Endothelial cell (in vitro differentiated cells): ENCODE measurements at places on chromosomes 2 and 18. TPM values are rescaled to one million over a fixed set of nuclear protein-coding genes. Genes with fewer than 3 reads are reported as not detected.

The TUBA4B gene
- total RNA-seq, result not detected

The IER3IP1 gene
- 16.0 TPM for total RNA-seq

The ZAP70 gene
- total RNA-seq, result 93.4 TPM

The TMEM169 gene
- 3.2 TPM for total RNA-seq

GRCh38 chr2:165837122-165837521, 43.1 kb upstream of the GALNT3 start:
- H3K4me3 ChIP-seq, result no peak overlapping the region
- no peak for DNase-seq
- no peaks in the 10 kb centered on the region for H3K4me1 ChIP-seq
- H3K27ac ChIP-seq, result no peak overlapping the region
- H3K36me3 ChIP-seq, result peaks cover 15% of the 10 kb centered on the region

- H3K27me3 ChIP-seq, result no peaks in the 10 kb centered on the region
- H3K4me3 ChIP-seq, result no peak overlapping the region
- no peaks in the 10 kb centered on the region for H3K36me3 ChIP-seq
- DNase-seq, result no peak
- no peak overlapping the region for H3K27ac ChIP-seq
Observed at GRCh38 chr2:190950566-190950991, 63.4 kb downstream of the STAT1 start.

DNA sequence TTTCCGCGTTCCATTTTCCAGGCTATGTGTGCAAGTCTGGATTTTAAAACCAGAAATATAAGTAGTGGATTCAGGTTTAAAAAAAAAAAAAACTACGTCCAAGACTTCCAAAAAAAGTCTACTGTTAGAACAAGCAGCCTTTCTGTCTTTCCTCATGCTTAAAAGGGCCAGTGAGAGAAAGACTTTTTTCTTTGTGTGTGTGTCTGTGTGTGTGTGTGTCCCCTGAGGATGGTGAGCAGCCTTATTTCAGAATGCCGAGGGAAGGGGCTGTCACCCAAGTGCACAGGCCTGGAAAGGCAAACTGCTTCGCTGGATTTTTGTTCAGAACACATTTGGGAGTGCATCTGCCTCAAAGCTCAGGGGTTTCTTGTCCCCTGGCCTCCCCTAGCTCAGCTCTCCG, 98.8 kb downstream of the ZBTB7C start:
- DNase-seq, result no peak
- H3K4me1 ChIP-seq, result no peaks in the 10 kb centered on the region
- H3K4me3 ChIP-seq, result no peak overlapping the region

- H3K27me3 ChIP-seq, result peaks cover 8% of the 10 kb centered on the region
- H3K36me3 ChIP-seq, result no peaks in the 10 kb centered on the region
- no peak overlapping the region for H3K4me3 ChIP-seq
- no peak for DNase-seq
- H3K27ac ChIP-seq, result no peak overlapping the region
Observed at GRCh38 chr2:20430035-20430434, 16.8 kb upstream of the RHOB start.

DNA sequence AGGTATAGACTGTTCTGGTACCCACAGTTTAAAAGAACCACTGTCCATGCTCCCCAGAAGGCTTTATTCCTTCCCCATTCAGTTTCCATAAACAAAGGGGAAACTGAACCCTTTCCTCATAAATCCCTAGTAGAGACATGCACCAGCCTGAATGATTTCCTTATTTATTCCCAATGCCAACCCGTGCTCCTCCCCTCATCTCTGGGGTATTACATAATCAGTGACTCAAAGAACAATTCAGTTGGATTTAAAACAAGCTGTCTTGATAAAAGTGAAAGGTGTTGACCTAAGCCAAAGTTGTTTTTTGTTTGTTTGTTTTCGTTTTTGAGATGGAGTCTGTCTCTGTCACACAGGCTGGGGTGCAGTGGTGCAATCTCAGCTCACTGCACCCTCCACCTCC, 418.5 kb upstream of the CNTNAP5 start:
- DNase-seq, result no peak
- H3K27ac ChIP-seq, result no peak overlapping the region
- H3K4me1 ChIP-seq, result no peaks in the 10 kb centered on the region
- no peak overlapping the region for H3K4me3 ChIP-seq

DNA sequence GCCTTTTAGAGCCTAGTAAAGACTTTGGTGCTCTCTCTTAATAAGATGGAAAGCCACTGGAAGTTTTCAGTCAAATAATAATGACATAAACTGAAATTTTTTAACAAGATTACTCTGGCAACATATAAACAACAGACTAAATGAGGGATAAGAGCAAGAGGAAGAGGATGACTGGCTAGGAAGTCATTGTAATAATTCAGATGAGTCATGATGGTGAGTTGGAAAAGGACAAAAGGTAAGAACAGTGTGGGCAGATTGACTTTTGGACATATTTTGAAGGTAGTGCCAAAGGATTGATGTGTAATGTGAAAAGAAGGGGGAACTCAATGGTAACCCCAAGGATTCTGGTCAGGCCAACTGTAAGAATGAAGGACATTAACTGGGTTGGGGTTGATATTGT, 310.3 kb downstream of the NOL4 start:
- no peak overlapping the region for H3K4me3 ChIP-seq
- no peaks in the 10 kb centered on the region for H3K27me3 ChIP-seq
- no peaks in the 10 kb centered on the region for H3K4me1 ChIP-seq
- no peak overlapping the region for H3K27ac ChIP-seq

GRCh38 chr2:238154570-238154969, 4.2 kb upstream of the ERFE start:
- no peak overlapping the region for H3K27ac ChIP-seq
- H3K36me3 ChIP-seq, result no peaks in the 10 kb centered on the region
- H3K4me3 ChIP-seq, result no peak overlapping the region
- DNase-seq, result no peak
- H3K27me3 ChIP-seq, result peaks cover 8% of the 10 kb centered on the region

- no peak overlapping the region for H3K27ac ChIP-seq
- H3K4me3 ChIP-seq, result no peak overlapping the region
- H3K4me1 ChIP-seq, result no peaks in the 10 kb centered on the region
Observed at GRCh38 chr2:176392249-176392648, 123.0 kb downstream of the MTX2 start.

DNA sequence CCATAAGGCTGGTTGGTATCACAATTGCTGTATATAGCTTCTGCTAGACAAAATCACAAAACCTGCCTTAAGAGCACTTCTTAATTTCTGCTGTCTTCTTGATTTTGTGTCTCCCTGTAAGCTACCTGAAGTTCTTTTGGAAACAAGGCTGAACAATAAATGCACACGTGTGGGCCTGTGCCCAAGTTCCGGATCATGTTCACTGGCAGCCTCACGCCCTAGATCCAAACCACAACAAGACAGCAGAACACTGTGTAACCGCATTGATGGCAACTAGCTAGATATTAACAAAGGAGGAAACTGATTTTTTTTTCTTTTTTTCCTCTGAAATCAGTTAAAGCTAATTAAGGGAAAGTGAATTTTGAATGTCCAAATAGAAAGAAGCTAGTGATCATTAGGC, 81.5 kb upstream of the LYPD6B start:
- no peaks in the 10 kb centered on the region for H3K4me1 ChIP-seq
- DNase-seq, result no peak
- peaks cover 5% of the 10 kb centered on the region for H3K27me3 ChIP-seq

- DNase-seq, result no peak
- peak overlapping the region; percentile 22 for H3K27ac ChIP-seq
- H3K27me3 ChIP-seq, result peaks cover 2% of the 10 kb centered on the region
Observed at GRCh38 chr18:22871809-22872525, 61.2 kb upstream of the RBBP8 start.

DNA sequence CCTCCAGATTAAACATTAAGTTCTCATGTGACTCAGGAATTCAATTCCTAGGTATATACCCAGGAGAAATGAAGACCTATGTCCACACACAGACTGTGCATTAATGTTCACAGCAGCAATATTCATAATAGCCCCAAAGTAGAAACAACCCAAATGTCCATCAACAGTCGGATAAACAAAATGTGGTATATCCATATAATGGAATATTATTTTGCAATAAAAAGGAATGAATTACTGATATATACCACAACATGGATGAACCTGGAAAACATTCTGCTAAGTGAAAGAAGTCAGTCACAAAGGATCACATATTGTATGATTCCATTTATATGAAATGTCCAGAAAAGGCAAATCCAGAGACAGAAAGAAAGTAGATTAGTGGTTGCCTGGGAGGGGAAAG, 20.5 kb downstream of the PELI1 start:
- no peaks in the 10 kb centered on the region for H3K27me3 ChIP-seq
- no peak for DNase-seq
- H3K4me1 ChIP-seq, result peaks cover 8% of the 10 kb centered on the region
- no peak overlapping the region for H3K4me3 ChIP-seq

DNA sequence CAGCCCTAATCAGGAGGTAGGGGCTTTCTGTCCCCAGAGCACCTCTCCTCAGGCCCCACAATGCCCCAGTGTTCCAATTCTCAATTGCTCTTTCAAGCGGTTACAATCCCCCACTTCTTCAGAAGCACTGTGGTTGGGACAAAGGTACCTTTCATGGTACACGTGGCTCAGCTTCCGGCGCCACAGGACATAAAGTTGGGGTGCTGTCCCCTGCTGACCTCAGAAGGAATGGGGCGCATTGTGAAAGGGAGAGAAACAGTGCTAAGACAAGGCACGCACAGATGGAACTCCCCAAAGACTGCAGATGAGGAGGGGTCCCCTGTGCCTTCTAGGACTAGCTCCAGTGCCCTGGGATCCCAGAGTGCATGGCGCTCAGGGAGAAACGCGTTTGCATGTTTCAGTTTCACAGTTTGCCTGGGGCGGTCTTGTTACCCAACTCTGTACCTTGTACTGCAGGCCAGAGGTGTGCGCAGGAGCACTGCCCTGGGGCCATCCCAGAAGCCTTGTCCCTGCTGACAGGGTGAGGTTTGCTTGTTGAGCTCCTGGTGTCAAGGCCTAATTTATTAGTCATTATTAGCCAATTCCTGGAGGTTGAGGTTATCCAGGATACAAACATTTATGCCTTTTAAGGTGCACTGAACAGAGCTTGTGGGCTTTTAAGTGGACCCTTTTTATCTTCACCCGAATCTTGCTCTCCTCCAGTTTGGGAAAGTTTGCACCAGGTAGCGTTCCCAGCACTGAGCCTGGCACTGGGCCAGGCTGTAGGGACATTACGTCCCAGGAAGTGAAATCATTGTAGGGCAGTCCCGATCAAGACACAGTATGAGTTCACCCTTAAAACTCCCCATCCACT, 7.6 kb downstream of the CNDP1 start:
- H3K27ac ChIP-seq, result no peak overlapping the region
- H3K4me1 ChIP-seq, result no peaks in the 10 kb centered on the region
- no peak overlapping the region for H3K4me3 ChIP-seq
- DNase-seq, result no peak

GRCh38 chr2:169964740-169965139, 137.5 kb downstream of the UBR3 start:
- DNase-seq, result no peak
- H3K27ac ChIP-seq, result no peak overlapping the region
- no peaks in the 10 kb centered on the region for H3K4me1 ChIP-seq
- no peaks in the 10 kb centered on the region for H3K27me3 ChIP-seq
- H3K36me3 ChIP-seq, result peaks cover 10% of the 10 kb centered on the region

DNA sequence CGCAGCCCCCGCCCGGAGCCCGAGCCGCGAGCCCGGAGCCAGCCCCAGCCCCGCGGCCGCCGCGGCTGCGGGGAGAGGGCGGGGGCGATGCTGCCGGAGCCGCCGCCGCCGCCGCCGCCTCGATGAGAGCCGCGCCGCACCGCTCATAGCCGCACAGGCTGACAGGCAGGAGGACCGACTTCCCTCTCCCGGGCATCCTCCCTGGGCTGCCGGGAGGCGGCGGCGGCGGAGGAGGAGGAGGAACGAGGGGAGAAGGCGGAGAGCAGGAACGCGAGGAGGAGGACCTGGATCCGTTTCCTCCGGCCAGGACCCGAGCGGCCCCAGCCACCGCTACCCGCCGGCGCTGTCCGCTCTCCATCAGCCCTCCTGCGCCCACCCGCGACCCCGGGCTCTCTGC, 370 bp downstream of the KLHL29 start:
- no peak overlapping the region for H3K4me3 ChIP-seq
- H3K27ac ChIP-seq, result no peak overlapping the region
- peaks cover 16% of the 10 kb centered on the region for H3K27me3 ChIP-seq
- peaks cover 22% of the 10 kb centered on the region for H3K4me1 ChIP-seq
- H3K36me3 ChIP-seq, result peaks cover 4% of the 10 kb centered on the region

DNA sequence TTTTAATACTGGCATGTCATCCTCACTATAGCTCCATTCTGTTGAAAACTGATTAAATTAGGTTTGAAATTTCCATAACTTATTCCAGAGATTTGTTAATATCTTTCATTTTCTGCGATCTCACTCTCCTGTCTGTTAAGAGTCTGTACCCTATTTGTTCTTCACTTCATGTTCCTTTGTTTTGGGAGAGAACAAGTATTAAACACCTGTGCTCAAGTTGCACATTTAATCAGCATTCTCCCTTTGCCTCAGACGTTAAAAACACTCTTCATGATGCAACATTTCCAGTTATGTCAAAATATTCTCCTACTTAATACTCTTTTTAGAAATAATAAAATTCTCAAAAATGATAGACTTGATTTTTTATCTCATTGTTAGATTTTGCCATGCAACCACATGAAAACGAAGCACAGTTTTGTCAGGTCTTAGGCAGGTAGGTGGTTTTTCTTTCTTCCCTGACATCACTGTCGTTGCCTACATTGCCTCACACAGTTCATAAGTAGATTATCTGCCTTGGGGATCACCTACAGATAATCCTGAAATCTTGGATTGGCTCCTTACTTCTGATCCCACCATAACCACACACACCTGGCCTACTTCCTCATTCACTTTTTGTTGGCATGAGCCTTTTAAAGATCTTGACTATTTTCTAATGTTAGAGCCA, 109.9 kb downstream of the GAREM1 start:
- H3K36me3 ChIP-seq, result no peaks in the 10 kb centered on the region
- H3K4me3 ChIP-seq, result no peak overlapping the region
- H3K4me1 ChIP-seq, result no peaks in the 10 kb centered on the region
- H3K27me3 ChIP-seq, result no peaks in the 10 kb centered on the region
- H3K27ac ChIP-seq, result no peak overlapping the region

DNA sequence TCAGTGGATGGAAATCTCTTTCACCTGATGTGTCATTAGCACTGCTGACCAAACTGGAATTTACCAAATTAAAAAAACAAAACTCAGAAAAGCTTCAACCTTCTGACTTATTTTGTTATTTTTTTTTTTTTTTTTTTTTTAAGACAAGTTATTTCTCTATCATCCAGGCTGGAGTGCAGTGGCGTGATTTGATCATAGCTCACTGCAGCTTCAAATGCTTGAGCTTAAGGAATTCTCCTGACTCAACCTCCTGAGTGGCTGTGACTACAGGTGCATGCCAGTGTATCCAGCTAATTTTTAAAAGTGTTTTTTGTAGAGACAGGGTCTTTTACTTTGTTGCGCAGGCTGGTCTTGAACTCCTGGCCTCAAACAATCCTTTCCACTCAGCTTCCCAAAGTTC, 155.6 kb downstream of the LRRTM1 start:
- no peaks in the 10 kb centered on the region for H3K36me3 ChIP-seq
- H3K4me1 ChIP-seq, result peaks cover 6% of the 10 kb centered on the region
- no peak overlapping the region for H3K27ac ChIP-seq

GRCh38 chr2:133012847-133013734, 343.1 kb upstream of the LYPD1 start:
- no peaks in the 10 kb centered on the region for H3K4me1 ChIP-seq
- no peak for DNase-seq
- H3K36me3 ChIP-seq, result no peaks in the 10 kb centered on the region
- no peaks in the 10 kb centered on the region for H3K27me3 ChIP-seq
- H3K4me3 ChIP-seq, result no peak overlapping the region
- no peak overlapping the region for H3K27ac ChIP-seq

- peaks cover 24% of the 10 kb centered on the region for H3K4me1 ChIP-seq
- no peaks in the 10 kb centered on the region for H3K36me3 ChIP-seq
- no peak overlapping the region for H3K4me3 ChIP-seq
- no peak for DNase-seq
Observed at GRCh38 chr2:217370391-217370790, 510.5 kb upstream of the TNP1 start.
